ENCODE measurements at places on chromosomes 1 and 21.
A peak's percentile ranks its signal among the peaks of the same experiment; 100 is the strongest.

DNA sequence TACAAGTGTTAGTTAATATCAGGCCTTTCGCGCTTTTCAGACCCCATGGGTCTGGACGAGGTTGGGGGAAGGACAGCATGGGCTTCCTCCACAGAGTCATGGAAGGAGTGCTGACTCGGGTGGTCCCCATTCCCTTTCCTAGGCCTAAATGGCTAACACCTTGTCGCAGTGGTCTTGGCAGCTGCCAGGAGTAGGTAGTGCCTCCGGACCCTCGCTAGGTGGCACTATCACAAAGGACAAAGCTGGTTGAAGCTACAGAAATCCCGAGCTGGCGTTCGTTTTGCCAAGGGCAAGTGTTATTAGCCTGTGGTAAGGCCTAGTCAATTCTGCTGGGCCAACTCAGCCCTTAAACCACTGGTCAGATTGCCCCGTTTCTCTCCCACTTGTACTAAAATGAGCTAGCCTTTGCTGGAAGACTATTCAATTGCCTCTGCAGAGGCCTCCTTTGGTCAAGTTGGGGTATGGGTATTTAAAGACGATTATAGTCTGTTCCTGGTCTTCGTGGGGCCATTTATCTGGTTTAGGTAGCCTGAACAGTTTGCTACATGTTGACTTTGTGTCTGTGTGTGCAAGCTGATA, 1.1 kb upstream of the UBE2Q1 start:
- peaks cover 9% of the 10 kb centered on the region for H3K36me3 ChIP-seq
- no peaks in the 10 kb centered on the region for H3K27me3 ChIP-seq
- peaks cover 16% of the 10 kb centered on the region for H3K4me1 ChIP-seq
- H3K27ac ChIP-seq: peak overlapping the region; percentile 54
- peak; percentile 97 for DNase-seq

DNA sequence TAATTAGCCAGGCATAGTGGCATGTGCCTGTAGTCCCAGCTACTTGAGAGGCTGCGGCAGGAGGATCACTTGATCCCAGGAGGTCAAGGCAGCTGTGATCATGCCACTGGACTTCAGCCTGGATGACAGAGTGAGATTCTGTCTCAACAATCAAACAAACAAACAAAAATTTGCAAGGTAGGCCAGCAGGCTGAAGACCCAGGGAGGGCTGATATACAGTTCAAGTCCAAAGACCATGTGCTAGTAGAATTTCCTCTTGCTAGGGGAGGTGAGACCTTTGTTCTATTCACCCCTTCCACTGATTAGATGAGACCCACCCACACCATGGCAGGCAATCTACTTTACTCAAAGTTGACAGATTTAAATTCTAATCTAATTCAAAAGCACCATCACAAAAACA, 31.2 kb upstream of the CNN3 start:
- no peak for DNase-seq
- H3K4me3 ChIP-seq: no peak overlapping the region
- H3K36me3 ChIP-seq: no peaks in the 10 kb centered on the region
- H3K27me3 ChIP-seq: no peaks in the 10 kb centered on the region
- H3K4me1 ChIP-seq: no peaks in the 10 kb centered on the region
- no peak overlapping the region for H3K27ac ChIP-seq

- H3K27me3 ChIP-seq: no peaks in the 10 kb centered on the region
- no peak overlapping the region for H3K27ac ChIP-seq
- DNase-seq: no peak
- H3K4me1 ChIP-seq: no peaks in the 10 kb centered on the region
Measured at GRCh38 chr1:228842094-228842775, 107.0 kb downstream of the RHOU start.

DNA sequence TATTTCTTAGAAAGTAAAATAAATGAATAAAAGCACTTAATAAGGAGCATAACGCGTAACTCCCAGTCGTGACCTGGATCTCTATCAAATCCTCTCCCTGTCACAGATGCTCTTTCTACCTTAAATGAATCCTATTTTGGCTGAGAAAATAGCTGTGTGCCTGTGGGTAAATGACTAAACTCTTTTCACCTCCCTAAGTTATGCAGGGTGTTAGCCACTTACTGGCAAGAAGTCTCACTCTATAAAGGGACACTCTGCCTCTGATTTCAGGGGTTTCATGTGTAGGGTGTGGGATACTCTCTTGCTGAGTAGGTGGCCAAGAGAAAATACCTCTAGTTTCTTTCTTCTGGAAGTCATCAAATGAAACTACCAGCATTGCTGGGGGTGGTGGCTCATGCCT, 24.3 kb upstream of the PPP1R15B start:
- no peaks in the 10 kb centered on the region for H3K27me3 ChIP-seq
- H3K4me3 ChIP-seq: no peak overlapping the region
- no peaks in the 10 kb centered on the region for H3K4me1 ChIP-seq
- H3K27ac ChIP-seq: no peak overlapping the region

- H3K4me1 ChIP-seq: peaks cover 12% of the 10 kb centered on the region
- no peaks in the 10 kb centered on the region for H3K27me3 ChIP-seq
- no peaks in the 10 kb centered on the region for H3K36me3 ChIP-seq
- no peak overlapping the region for H3K4me3 ChIP-seq
- DNase-seq: no peak
Measured at GRCh38 chr1:162385280-162385623, 3.7 kb downstream of the C1orf226 start.

Measured in MM.1S (cell line).